ENCODE measurements at places on chromosomes 2 and 18.

- no peak for DNase-seq
Measured at GRCh38 chr2:29250977-29251376, 135.8 kb downstream of the CLIP4 start.

GRCh38 chr2:200625958-200626363 lies 40.1 kb downstream of the AOX1 start:
- DNase-seq = no peak

GRCh38 chr18:58856881-58857280 lies 7.8 kb upstream of the ZNF532 start:
- no peak for DNase-seq

DNA sequence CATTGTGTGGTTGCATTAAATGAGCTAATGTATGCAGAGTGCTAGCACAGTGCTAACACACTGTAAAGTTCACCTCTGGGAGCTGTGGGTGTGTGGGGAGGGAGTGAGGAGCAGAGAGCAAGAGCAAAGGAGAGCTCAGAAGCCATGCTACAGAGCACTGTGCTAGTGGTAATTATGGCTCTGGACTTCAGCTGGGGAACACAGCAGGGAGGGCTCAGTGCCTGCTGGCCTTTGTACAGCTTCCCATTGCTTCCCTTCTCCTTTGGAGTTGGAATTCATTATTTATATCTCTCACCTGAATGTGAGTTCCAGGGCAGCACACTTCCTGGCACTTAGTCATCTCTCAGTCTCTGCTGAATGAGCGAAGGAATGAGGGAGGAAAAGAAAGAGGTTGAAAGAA lies 2.5 kb upstream of the PLA2R1 start:
- no peak for DNase-seq

- no peak for DNase-seq
Measured at GRCh38 chr18:12409469-12409868, 1.7 kb downstream of the PRELID3A start.

- no peak for DNase-seq
Measured at GRCh38 chr18:3450799-3451182, 819 bp downstream of the TGIF1 start.

DNA sequence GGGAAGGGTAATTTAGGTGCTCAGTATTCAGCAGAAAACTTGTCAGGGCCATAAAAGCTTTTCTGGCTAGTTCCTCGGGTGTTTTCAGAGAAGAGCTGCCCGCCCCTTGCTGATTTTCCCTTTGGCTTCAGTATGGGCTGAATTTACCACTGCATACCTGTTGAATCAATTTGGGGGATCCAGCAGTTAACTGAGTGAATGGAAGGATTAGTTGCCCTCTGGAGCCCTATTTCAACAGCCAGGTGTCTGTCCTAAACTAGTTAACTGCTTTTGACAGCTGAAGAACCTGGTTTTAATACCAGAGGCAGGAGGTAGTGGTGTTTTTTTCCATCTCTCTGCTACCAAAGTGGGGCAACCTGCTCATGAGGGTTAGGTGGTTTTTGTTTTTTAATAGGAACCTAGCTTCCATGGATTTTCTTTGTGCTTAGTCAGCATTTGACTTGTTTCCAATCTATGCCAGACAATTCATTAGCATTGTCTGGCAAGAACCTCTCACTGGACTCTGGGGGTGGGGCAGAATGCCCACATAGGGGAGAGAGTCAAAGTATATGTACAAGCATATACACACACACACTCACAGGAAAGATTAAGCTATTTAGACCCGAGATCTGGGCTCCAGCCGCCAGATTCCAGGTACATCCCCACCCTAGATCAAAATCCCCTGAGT lies 166.5 kb upstream of the SIX3 start:
- DNase-seq = no peak

DNA sequence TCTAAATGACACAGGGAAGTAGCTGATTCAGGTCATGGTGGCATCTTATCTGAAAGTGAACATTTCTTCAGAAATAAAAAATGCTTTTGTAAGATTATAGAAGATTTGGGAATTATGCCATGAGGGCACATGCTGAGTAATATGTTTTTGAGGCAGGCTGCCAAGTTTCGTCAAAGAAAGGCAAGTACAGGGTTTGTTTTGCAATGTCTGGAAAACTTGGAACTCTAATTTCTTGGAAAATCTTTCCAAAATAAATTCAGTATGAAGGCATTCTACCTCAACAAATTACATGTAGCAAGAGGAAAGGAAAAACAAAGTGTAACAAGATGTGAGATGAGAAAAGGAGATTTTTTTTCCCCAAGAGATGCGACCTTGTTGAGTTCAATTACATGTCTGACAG lies 167.7 kb downstream of the PLCL1 start:
- DNase-seq = no peak

DNA sequence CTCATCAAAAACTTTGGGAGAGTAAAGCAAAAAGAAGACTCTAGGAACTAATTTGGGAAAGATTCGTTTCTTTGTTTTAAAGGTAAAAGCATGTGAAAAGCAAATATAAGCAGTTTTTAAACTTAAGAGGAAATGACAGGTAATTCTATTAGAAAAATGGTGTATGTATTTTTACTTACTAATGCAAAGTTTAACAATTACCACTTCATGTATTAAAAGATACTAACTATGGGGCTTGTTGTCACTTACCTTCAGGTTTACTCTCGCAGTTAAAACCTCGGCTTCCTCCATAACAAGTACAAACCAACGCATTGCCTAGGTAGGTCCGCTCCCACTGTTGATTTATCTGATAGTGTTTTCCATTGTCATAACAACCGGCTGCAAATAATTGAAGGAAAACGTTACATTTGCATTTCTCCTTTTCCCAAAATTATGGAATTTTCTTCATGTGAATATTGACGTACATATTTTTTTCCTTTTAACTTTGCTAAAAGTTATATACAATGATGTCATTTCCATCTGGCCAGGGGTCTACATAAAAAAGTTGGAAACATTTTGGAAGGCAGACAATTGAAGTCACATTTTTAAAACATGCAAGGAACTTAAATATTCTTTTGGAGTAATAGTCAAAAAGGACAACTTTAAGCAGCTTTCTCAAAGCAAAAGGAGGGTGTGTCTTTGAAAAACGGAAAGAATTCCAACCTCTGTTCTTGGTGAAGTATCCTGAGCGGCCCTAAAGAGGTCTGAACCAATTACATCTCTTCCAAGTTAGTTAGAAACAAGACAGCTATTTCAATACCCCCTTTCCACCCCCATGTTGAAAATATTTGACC lies 1.2 kb downstream of the FN1 start:
- no peak for DNase-seq

DNA sequence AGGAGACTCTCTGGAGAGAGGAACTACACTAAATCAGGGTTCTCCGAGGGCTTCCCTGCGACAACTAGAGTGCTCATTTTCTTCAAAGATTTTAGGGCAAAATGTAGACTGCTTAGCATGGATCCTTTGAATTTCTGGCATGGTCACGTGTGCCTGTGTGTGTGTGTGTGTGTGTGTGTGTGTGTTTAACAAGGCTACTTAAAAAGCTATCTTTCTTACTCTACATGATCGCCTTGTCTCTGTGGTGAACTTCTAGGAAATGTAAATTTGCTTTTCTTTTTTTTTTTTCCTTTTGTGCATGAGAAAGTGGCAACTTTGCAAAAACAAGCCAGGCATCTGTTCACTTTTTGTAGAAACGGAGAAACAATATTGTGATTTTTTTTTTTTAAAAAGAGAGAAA lies 43.9 kb downstream of the SOX11 start:
- DNase-seq = no peak

DNA sequence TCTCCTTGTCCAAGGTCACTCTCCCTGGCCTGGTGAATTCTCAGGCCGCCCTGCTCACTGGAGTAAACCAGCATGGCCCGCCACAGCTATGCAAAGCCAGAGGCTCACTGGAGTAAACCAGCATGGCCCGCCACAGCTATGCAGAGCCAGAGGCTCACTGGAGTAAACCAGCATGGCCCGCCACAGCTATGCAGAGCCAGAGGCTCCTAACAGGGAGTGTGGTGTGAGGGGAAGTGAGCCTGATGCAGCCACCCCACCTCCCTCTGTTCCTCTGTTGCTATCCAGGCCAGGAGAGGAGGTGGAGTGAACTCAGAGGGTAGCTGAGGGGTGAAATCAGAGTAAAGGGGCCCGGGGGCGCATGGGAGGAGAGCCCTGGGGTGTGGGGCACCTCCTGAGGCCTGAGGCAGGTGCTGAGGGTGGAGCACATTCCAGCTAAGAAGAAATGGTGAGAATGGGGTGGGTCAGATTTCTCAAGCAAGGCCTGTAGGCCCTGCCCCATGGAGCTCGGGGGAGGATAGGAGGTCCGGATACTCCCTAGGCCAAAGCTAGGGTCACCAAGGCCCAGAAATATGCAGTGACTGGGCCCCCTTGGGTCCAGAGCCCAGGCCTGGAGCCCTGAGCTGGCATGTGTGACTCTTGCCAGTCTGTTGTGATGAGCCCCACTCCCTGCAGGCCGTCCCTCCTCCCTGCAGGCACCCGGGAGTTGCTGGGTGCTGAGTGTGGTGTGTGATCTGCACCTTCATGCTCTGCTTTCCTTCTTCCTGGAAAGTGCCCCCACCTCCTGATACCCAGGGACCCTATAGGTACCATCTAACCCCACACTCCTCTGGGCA lies 1.5 kb downstream of the ATP6V1B1 start:
- no peak for DNase-seq

GRCh38 chr18:42426496-42427015 lies 471.5 kb downstream of the PIK3C3 start:
- DNase-seq = no peak

GRCh38 chr2:176461098-176461808 lies 192.0 kb downstream of the MTX2 start:
- DNase-seq = no peak

GRCh38 chr2:230306474-230306873 lies 20.5 kb upstream of the SP140L start:
- no peak for DNase-seq

GRCh38 chr2:29627279-29627711 lies 294.1 kb downstream of the ALK start:
- DNase-seq = no peak

DNA sequence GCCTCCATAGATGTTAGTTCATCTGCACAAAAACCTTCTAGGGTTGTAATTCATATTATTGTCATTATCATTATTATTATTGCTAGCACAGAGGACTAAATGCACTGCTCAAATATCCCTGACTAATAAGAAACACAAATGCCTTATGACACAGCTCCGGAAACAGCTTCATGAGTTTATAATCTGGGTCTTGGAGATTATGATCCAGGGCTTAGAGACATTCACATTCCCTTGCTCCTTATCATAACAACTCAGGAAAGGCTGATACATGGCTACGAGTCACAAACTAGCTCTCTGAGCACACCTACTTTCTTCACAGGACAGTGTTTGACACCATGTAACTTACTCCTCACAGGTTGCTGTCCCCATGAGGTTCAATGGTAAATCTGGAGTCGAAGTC lies 102.2 kb upstream of the TTC39C start:
- no peak for DNase-seq

- DNase-seq = no peak
Measured at GRCh38 chr2:106270471-106270891, 76.4 kb upstream of the UXS1 start.

GRCh38 chr18:2982022-2982421 lies 30.9 kb downstream of the LPIN2 start:
- DNase-seq = no peak

DNA sequence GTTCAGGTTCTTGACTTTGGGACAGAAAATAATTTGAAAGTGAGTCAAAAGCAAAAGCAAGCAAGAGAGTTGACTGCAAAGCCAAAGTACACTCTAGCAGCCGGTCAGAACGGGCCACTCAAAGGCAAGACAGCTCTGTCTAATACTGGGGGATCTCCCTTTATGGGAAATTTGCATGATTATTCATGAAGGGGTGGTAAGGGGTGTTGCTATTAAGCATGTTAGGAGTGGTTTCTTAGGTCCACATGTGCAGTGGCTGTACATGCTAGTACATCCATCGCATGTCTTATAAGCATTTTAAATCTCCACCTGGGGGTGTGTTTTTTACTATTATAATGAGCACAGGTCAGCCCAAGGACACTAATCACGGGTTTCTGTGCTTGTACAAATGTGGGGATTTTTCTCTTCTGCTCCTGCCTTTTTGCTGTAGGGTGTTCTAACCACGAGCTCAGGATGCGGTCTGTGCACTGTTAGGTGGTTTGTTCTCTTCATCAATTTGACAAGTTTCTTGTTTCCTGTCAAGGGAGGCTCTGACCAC lies 60.2 kb upstream of the SPP2 start:
- no peak for DNase-seq

DNA sequence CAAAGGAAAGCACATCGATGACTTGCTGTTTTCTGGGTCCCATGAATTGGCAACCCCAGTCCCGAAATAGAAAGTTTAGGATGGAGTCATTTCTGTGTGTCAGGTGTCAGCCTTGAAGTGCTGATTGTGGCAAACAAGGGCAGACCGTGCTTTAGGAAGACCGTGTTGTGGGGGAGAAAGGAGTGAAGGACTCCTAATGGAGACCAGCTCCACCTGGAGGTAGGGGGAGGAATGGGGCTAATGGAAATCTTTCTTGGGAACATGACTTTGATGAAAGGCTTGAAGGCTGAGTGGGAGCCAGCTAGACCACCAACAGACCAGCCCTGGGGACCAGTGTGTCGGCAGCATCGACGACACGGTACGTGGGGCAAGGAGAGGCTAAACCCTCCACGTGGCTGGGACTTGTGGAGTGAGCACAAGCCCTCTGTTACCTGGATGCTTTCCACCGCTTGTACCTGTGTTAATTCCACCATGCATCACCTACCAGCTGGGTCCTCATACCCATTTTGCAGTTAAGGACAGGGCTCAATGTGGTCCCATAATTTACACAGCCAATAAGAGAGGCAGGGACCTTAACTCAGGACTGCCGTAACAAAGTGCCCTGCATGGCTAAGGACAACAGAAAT lies 104.2 kb downstream of the SH3BP4 start:
- DNase-seq = no peak

- DNase-seq = no peak
Measured at GRCh38 chr2:54461261-54461660, 5.1 kb downstream of the SPTBN1 start.

DNA sequence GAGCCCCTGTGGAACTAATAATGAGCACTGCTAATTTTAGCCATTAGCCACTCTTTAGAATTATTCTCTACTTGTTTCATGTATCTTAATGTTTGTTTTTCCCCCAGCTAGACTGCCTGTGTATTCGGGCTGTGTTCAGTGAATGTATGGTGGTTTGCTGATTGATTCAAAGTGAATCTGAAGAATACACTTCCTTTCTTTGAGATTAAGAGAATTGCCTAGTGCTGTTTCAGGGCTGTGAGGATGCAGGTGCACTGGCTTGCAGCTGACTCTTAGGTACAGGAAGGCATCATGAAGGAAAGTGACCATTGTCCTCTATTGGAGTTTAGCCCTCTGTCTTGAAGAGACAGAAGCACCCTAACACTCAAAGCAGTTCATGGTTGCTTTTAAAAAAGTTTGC lies 138.7 kb downstream of the CERS6 start:
- no peak for DNase-seq

Data from NCI-H2081 treated with DMSO at 0.1 percent for 48 hours (cell line).